MCF 10A (cell line): ENCODE measurements at places on chromosomes 13 and 19. TPM values are rescaled to one million over a fixed set of nuclear protein-coding genes. Genes with fewer than 3 reads are reported as not detected.

GRCh38 chr13:42405665-42406390 is 133.9 kb downstream of the AKAP11 start:
- H3K4me1 ChIP-seq: peaks cover 9% of the 10 kb centered on the region
- no peak overlapping the region for H3K4me3 ChIP-seq
- H3K27me3 ChIP-seq: no peaks in the 10 kb centered on the region
- DNase-seq: peak; percentile 66
- no peak overlapping the region for H3K27ac ChIP-seq

NLRP5 gene
- total RNA-seq: not detected in 2 replicates

GRCh38 chr19:28377077-28377476 is 835.9 kb downstream of the UQCRFS1 start:
- no peaks in the 10 kb centered on the region for H3K4me1 ChIP-seq
- DNase-seq: no peak
- H3K27ac ChIP-seq: no peak overlapping the region
- no peaks in the 10 kb centered on the region for H3K27me3 ChIP-seq
- no peak overlapping the region for H3K4me3 ChIP-seq

- peaks cover 6% of the 10 kb centered on the region for H3K36me3 ChIP-seq
- no peak for DNase-seq
- H3K27ac ChIP-seq: no peak overlapping the region
Measured at GRCh38 chr19:40542202-40542859, 34.3 kb upstream of the SHKBP1 start.

ZNF534 gene
- total RNA-seq: not detected in 2 replicates

- H3K27me3 ChIP-seq: no peaks in the 10 kb centered on the region
- DNase-seq: no peak
- H3K4me1 ChIP-seq: peaks cover 23% of the 10 kb centered on the region
- H3K36me3 ChIP-seq: peaks cover 8% of the 10 kb centered on the region
- H3K4me3 ChIP-seq: no peak overlapping the region
Measured at GRCh38 chr13:30145709-30146367, 161.5 kb downstream of the KATNAL1 start.

ATP8A2 gene
- 0.26 and 0.34 TPM in 2 replicates for total RNA-seq

- H3K27ac ChIP-seq: peak overlapping the region; percentile 31
- no peaks in the 10 kb centered on the region for H3K36me3 ChIP-seq
- peaks cover 13% of the 10 kb centered on the region for H3K27me3 ChIP-seq
- H3K4me3 ChIP-seq: peak overlapping the region; percentile 72
- peak; percentile 30 for DNase-seq
Measured at GRCh38 chr19:33194886-33195644, 935 bp downstream of the LRP3 start.

COL4A1 gene
- 25.9 and 42.1 TPM in 2 replicates for total RNA-seq

- H3K4me3 ChIP-seq: peak overlapping the region; percentile 21
- no peaks in the 10 kb centered on the region for H3K27me3 ChIP-seq
- H3K4me1 ChIP-seq: peaks cover 6% of the 10 kb centered on the region
- H3K27ac ChIP-seq: peak overlapping the region; percentile 80
- peaks cover 31% of the 10 kb centered on the region for H3K36me3 ChIP-seq
Measured at GRCh38 chr19:56294549-56294948, 20.1 kb downstream of the ZSCAN5A start.

GRCh38 chr13:79349011-79349410 is 57.0 kb downstream of the RBM26 start:
- H3K27ac ChIP-seq: no peak overlapping the region
- H3K4me1 ChIP-seq: no peaks in the 10 kb centered on the region
- H3K4me3 ChIP-seq: no peak overlapping the region
- H3K27me3 ChIP-seq: no peaks in the 10 kb centered on the region
- DNase-seq: no peak

ATXN8OS gene
- not detected in 2 replicates for total RNA-seq

IZUMO1 gene
- 3.5 and 4.2 TPM in 2 replicates for total RNA-seq

GRCh38 chr13:106172176-106172905 is 363.1 kb downstream of the EFNB2 start:
- no peak overlapping the region for H3K27ac ChIP-seq
- H3K27me3 ChIP-seq: no peaks in the 10 kb centered on the region
- H3K4me1 ChIP-seq: no peaks in the 10 kb centered on the region
- no peaks in the 10 kb centered on the region for H3K36me3 ChIP-seq

GPR108 gene
- total RNA-seq: 115 and 124 TPM in 2 replicates

MBD3L2 gene
- total RNA-seq: not detected in 2 replicates

- H3K27ac ChIP-seq: no peak overlapping the region
- peaks cover 42% of the 10 kb centered on the region for H3K27me3 ChIP-seq
- no peak for DNase-seq
- no peaks in the 10 kb centered on the region for H3K36me3 ChIP-seq
- H3K4me1 ChIP-seq: no peaks in the 10 kb centered on the region
Measured at GRCh38 chr13:27293873-27294515, 23.4 kb downstream of the RASL11A start.

ZNF383 gene
- total RNA-seq: 7.4 and 9.2 TPM in 2 replicates

GRCh38 chr19:46890423-46891170 is 29.8 kb downstream of the ARHGAP35 start:
- peaks cover 17% of the 10 kb centered on the region for H3K36me3 ChIP-seq
- H3K4me1 ChIP-seq: peaks cover 45% of the 10 kb centered on the region
- H3K27me3 ChIP-seq: no peaks in the 10 kb centered on the region
- peak; percentile 41 for DNase-seq
- no peak overlapping the region for H3K4me3 ChIP-seq

GRCh38 chr13:82772816-82773215 is 1109.5 kb downstream of the SLITRK1 start:
- H3K4me3 ChIP-seq: no peak overlapping the region
- H3K27me3 ChIP-seq: no peaks in the 10 kb centered on the region
- DNase-seq: peak; percentile 3
- H3K27ac ChIP-seq: no peak overlapping the region
- H3K4me1 ChIP-seq: no peaks in the 10 kb centered on the region

DNA sequence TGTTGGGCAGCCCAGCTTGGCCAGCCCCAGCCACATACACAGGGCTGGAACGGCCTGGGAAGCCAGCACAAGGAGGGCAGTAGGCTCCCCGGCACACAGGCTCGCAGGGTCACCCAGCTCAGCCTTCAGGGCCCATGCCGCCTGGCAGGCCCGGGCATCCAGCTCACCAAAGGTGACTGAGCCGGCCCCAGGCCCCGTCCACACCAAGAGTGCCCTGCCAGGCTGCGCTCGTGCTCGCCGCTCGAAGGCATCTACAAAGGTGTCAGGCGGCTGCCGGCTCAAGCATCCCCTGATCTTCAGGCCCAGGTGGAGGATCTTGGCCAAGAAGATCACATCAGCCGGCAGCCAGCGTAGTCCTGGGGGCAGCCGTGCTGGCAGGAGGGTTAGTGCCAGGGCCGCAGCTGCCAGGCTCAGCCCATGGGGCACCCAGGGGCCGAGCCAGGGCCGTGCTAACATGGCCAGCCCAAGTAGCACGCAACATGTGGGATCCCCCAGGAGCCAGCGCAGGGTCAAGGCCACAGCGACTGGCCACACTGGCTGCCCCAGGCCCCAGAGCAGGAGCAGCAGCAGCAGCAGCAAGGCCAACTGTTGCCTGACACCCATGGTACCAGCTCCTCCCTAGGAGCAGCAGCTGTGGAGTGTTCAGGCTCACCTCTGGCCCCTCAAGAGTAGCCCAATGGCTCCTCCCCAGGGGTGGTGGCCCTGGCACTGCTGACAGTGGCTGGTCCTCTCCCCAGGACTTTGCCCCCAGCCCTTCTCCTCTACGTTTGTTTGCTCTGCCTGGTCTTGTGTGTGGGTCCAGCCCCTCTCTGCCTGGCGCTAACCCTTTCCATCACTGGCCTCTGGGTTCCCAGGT is at the start of gene SLC27A5:
Gene SLC27A5 (minus strand): TSS at position 640 of the 856 bp plus-strand sequence. CDS start 37 bp downstream, at position 603.
- no peak within 1 kb of the TSS for H3K4me3 ChIP-seq
- H3K27ac ChIP-seq: no peak within 1 kb of the TSS
- DNase-seq: no peak
- H3K4me1 ChIP-seq: peaks cover 8% of the 10 kb centered on the region
- peaks cover 15% of the 10 kb centered on the region for H3K36me3 ChIP-seq

ZNF440 gene
- 2.6 and 3.5 TPM in 2 replicates for total RNA-seq

ZNF649 gene
- 9.5 and 14.5 TPM in 2 replicates for total RNA-seq

ZNF536 gene
- not detected in 2 replicates for total RNA-seq

DNA sequence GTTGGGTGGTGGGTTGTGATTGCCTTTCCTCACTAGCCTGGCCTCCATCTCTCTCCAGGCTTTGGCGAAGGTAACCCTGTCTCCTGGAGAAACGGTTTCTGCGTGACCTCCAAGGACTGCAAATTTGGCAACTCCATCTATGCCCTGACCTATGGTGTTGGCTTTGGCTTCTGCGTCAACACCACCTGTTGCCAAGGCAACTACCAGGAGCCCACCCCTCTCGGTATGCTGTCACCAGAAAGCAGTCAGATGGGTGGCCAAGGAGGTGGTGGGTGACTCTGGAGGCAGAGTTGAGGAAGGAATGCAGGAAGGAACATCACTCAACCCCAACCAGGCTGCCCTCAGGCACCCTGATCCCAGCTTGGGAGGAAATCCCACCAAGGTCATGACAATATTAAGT is 18.6 kb upstream of the IRGC start:
- no peak overlapping the region for H3K4me3 ChIP-seq
- H3K4me1 ChIP-seq: peaks cover 16% of the 10 kb centered on the region
- H3K27ac ChIP-seq: no peak overlapping the region
- no peaks in the 10 kb centered on the region for H3K36me3 ChIP-seq

DNA sequence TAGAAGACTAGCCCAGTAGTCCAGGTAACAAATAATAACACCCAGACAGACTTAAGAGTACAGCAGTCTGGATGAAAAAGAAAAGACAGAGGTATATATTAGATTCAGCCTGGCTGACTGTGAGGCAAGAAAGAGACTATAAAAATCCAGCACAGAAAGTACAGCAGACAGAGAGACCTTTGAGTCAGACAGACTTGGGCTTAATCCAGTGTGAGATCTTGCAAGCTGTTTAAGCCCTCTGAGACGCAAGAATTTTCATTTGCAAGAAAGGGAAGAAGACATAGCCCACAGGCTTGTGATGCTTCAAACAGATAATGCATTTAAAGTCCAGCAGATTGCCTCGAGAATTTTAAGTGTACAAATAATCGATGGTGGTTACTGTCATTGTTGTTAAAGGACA is 471.4 kb downstream of the LIG4 start:
- no peak overlapping the region for H3K27ac ChIP-seq
- DNase-seq: no peak
- H3K27me3 ChIP-seq: no peaks in the 10 kb centered on the region
- no peaks in the 10 kb centered on the region for H3K4me1 ChIP-seq

EDNRB gene
- not detected in 2 replicates for total RNA-seq

DAND5 gene
- not detected in 2 replicates for total RNA-seq

ZNF285 gene
- total RNA-seq: 3.1 and 4.0 TPM in 2 replicates

ELF1 gene
- 73.7 and 82.1 TPM in 2 replicates for total RNA-seq

PDX1 gene
- total RNA-seq: 0.17 and 0.35 TPM in 2 replicates

DNA sequence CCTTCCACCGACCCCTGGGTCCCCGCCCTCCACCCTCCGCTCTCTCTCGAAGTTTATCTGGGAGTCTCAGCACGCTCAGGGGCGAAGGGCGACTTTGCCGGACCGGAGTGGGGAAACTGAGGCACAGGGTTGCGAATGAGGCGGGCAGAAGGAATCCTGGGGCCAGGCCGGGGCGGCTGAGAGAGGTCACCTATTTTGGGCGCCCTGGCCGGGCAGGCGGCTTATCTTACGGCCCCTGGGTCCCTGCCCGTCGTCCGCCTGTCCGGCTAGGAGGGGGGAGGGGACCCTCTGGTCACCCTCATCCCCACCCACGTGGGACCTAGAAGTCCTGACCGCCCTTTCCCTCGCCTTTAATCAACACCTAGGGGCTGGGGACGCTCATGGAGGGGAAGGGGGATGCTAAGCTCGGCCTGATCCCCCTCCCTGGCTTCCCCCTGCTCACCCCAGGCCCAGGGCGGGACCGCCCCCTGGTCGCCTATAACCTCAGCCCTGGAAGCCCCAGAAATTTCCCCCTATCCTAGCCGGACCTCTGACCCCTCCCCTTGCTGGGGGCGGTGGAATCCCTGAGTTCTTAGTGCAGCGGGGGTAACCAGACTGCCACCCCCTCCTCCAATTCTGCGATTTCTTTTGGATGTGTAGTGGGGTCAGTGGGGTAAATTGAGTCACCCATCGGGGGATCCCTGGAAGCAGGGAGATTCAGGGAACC is 556 bp downstream of the TRIP10 start:
- peaks cover 40% of the 10 kb centered on the region for H3K4me1 ChIP-seq
- peaks cover 45% of the 10 kb centered on the region for H3K36me3 ChIP-seq
- H3K27me3 ChIP-seq: no peaks in the 10 kb centered on the region
- peak overlapping the region; percentile 59 for H3K27ac ChIP-seq

S1PR4 gene
- total RNA-seq: 0.39 and 0.44 TPM in 2 replicates
